RKO (cell line): ENCODE measurements at places on chromosomes 5 and 9.

DNA sequence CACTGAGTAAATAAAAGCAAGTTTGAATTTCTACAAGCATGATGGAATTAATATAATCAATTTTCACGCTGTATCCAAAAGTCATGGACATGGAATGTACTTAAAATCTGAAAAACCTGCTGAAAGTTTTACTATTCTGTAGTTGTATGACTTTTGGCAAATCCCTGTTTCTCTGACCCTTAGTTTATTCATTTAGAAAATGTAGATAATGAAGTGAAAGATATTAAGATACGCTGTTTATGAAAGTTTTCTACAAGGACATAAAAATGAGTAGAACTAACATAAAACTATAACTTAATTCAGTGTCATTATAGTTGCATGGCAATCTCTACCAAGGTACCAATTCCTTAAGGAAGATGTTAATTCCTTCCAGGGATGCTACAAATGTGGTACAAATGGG lies 363.2 kb upstream of the MPDZ start:
- no peak for DNase-seq

DNA sequence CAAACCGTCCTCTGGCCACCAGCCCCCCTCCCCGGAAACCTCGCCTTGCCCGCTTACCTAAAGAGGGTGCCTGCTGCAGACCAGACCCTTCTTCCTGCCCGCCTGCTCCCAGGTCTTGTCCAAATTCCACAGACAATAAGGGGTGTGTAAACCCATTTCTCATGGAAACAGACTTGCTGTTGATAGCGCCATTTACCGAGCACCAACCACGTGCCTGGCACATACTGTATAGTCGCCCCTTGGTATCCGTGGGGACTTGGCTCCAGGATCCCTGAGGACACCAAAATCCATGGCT lies 25.1 kb downstream of the CDHR2 start:
- DNase-seq = no peak

DNA sequence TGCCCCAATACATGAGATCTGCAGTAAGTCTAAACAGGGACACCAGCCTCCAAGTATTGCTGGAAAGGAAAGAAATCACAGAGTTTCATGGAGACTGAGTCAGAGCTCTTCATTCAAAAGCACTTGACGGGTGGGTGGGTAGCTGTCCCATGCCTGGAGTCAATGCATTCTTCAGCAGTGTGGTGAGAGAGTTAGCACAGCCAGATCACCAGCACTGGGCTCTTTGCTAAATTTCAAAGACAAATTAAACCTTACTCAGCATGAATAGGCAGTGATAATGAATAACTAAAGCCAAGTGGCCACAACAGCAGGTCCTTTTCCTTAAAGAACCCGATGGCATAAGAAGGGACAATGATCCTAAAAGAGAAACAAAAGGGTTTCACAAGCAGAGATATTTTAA lies 192.4 kb downstream of the ACTL7B start:
- DNase-seq = no peak

DNA sequence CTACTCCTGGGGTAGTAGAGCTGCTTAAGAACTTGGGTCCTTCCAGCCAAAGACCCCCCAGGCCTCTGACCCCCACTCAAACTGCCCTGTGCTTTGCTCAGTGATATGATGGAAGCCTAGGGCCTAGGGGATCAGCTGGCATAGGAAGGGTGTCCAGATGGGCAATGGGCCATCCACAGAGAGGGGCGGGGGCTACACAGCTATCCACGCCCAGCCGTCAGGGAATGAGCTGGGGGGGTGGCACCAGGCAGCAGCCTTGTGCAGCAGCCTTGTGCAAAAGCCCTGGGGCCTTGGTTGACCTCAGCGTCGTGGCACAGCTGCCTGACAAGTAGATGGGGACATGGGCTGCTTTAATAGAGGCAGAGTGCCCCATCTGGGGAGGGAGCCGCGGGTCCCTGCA lies 43.2 kb downstream of the DAB2IP start:
- DNase-seq = no peak

GRCh38 chr9:126886034-126886822 lies 25.8 kb downstream of the ZBTB34 start:
- DNase-seq = no peak

DNA sequence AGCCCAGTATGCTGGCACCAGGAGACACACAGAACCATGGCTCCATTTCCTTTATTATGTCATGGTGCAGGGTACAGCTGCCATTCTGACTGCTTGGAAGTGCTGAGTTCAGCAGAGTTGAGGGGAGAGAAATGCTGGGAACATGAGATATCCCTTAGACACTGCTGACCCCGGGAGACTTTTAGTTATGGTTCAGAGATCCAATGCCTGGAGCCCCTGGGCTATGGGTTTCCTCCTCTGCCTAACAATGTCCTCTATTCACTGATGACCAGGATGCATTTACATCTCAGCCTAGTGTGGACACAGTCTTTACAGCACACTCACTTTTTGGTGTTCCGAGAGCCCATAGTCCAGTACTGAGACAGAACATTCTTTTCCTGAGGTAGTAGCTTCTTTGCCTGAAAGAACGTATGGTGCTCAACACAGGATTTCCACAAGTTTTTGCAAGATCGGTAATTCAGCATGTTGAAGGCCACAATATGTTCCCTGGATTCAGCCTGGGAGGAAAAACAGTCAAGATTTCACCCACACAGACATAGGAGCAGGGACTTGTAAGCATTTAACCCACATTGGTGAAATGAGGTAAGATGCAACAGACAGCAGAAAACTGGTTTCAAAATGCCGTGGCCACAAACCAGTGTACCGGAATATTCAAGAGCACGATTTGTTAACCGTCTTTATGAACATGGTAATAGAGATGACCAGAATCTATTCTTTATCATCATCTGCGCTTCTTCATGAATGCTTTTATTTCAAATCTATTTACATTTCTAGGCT lies 71.3 kb downstream of the PTPN3 start:
- no peak for DNase-seq
